ENCODE measurements at places on chromosomes 2 and 18.

DNA sequence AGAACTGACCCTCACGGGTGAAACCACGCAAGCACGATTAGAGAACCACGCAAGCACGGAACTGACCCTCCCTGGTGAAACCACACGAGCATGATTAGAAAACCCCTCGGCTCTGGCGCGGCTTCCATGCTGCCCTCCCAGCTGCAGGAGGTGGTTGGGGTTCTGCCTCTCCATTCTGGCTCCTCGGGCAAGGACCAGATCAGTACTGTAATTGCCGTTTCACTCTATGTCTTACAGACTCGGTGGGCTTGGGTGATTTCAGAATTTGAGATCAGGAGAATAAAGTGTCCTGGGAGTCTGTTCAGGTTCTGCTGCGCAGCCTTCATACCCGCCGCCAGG, 58.3 kb upstream of the KCNG2 start:
- DNase-seq, result no peak

GRCh38 chr2:126891681-126892500, 6.8 kb upstream of the TEX51 start:
- no peak for DNase-seq

GRCh38 chr2:105873721-105874120, 129.0 kb downstream of the NCK2 start:
- DNase-seq, result peak; percentile 83

- no peak for DNase-seq
Measured at GRCh38 chr2:229300790-229301189, 29.7 kb upstream of the PID1 start.

GRCh38 chr2:130728549-130729316, at the start of gene GPR148:
Gene GPR148 (plus strand): TSS chr2:130729070. CDS start chr2:130729152, 82 bp downstream.
- no peak for DNase-seq

DNA sequence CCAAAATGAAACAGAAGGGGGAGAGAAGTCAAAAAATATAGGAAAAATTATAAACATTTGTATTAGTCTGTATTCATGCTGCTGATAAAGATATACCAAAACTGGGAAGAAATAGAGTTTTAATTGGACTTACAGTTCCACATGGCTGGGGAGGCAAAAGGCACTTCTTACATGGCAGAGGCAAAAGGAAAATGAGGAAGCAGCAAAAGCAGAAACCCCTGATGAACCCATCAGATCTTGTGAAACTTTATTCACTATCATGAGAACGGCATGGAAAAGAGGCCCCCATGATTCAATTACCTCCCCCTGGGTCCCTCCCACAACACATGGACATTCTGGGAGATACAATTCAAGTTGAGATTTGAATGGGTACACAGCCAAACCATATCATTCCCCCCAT, 79.1 kb downstream of the ZRANB3 start:
- no peak for DNase-seq

DNA sequence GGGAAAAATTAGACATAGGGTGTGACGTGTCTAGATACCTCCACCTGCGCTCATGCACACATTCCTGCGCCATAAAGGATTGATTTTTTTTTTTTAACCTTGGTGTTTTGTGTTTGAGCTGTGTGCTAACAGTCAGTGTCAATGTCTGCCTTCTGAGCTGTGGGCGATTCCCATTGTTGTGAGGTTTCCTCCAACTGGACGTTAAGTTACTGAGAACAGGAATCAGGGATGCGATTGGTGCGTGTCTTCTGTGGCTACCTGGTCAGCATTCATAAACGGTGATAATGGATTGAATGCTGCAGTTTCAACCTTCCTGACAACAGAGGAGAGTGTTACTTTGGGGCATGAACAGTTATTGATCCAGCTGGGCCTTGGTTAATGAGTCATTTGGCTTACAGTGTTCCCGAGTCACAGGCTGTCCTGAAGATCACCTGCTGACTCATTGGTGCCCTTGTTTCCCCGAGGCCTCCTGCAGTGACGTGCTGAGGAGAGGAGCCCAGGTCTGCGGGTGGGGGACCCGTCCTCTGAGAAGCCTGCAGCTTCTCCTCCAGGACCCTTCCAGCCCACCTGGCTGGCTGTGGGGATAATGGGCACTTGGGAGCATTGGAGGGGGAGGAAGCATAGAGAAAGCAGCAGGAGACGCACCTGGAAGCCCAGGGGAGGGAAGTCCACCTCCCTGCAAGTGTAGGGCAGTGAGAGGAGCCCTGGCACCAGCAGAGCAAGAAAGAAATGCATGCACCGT, 25.8 kb upstream of the CABYR start:
- peak; percentile 36 for DNase-seq

- DNase-seq, result no peak
Measured at GRCh38 chr2:14569294-14569693, 63.2 kb upstream of the LRATD1 start.

- DNase-seq, result no peak
Measured at GRCh38 chr2:128425216-128425615, 106.5 kb upstream of the HS6ST1 start.

DNA sequence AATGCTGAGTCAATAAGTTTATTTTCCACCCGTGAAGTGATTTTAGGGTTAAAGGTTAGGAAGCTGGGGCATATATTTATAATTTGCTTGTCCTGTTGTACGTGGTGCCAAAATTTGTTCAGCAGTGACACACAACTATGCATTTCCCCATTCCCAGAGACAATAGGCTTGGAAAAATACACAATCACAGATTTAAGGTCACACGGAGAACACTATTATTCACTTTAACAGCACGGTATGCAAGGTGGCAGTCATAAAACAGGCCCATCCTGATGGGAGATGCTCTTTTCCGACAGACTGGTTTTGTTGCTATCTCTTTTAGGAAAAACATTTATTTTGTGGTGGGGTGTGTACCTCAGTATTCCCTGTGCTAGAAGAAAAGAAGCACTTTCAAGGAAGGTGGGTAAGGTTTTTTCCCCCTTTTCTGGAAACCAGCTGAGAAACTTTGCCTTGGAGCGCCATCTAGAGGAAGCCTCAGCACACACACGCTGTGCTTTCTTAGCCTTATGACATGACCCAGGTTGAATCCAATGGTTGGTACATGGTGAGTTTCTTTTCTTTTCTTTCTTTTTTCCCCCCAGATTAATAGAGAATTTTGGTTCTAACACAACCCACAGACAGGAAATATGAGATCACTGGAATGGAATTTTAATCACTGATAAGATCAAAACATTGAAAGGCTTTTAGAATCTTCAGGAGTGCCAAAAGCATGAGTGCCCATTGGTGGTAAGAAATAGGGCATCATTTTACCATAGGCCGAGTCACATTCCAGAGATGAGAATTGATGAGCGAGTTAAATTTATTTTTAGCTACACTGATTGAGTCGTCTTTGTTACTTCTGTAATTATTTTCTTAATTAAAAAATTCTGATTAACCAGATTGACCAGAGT, 332.1 kb downstream of the AGPS start:
- peak; percentile 53 for DNase-seq

DNA sequence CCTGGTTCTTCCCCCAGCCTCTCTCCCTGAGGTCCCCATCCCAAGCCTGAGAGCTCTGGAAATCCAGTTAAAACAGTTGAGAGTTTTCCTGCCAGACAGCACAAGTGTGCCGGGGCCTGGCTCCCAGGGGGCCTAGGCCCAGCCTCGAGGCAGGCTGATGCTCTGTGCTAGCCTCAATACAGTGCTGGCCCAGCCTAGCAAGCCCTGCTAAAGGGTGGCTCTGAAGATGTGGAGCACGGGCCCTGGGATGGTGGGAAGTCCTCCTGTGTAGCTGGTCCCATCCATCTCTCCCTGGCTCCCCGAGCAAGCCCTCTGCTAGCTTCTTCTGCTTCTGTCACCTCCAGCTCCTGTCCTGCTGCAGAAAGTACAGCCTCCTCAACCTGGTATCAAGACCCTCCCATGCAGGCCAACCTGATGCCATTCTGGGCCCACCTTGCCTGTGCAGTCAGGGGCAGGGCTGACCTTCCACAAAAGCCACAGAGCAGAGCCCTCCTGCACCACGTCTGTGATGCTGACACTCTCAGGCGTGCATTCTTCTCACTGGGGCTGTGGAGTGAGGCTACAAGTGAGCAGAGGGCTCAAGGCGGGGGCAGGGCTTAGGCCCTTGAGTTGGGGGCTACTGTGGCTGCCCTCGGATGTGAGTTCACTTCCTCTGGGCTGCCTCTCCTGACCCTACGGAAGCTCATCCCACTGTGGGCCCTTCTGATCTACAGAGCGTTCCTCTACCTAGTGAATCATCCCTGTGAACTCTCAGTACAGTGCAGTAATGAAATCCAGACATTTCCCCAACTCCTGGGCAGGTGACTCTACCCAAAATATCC, 60.1 kb upstream of the LAPTM4A start:
- no peak for DNase-seq

GRCh38 chr2:102037681-102038080, 45.9 kb downstream of the IL1R2 start:
- DNase-seq, result peak; percentile 82

DNA sequence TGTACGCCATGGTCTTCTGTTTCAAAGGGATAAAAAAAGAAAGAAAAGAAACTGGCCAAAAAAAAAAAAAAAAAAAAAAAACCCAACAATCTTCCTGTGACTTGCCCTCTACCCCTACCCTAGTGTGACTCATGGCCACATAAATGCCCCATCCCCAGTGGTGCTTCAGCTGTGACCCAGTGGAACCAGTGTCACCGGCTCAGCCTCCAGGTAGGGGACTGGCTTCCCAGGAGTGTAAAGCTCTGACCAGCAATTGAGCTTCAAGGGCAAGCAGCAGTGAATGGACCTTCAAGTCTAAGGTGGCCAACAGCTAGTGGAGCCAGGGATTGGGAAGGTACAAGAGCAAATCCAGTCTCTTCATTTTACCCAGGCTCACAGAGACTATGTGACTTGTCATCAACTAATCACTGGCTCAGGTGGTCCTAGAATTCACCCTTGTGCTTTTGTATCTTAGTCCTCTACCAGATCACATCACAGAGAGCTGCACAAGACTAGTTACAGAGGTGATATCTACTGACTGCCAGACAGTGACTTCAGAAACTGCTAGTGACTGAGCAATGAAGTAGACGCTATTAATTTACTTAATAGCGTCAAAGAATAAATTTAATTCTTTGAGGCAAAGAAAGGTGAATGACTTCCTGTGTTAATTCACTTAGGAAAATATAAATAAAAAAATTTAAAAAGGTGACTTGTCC, 1.3 kb upstream of the TGFBRAP1 start:
- DNase-seq, result no peak

GRCh38 chr2:204881655-204882054, 336.4 kb downstream of the PARD3B start:
- DNase-seq, result no peak

DNA sequence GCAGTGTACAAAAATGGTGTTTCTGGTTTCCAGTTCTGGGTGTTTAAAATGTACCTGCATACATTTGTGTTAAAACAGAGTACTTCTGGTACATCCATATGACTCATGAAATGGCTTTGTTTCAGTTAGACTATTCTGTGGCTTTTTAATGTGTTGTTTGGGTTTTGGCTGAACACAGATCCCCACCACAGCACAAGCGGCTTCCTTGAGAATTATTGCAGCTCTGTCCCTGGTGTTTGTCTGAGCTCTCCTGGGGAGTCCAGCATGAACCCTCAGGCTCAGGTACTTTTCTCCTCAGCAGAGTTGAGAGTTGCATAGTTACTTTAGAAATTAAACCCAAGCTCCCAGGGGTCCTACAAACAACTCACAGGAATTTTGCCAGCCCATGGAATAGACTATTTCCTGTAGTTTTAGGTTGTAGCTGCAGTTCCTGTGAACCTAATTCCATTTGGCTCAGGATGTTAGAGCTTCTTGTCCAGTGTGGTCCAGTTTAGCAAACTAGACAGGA, 64.8 kb upstream of the EML6 start:
- peak; percentile 60 for DNase-seq

GRCh38 chr2:173571887-173572680, 217.4 kb downstream of the CDCA7 start:
- no peak for DNase-seq

DNA sequence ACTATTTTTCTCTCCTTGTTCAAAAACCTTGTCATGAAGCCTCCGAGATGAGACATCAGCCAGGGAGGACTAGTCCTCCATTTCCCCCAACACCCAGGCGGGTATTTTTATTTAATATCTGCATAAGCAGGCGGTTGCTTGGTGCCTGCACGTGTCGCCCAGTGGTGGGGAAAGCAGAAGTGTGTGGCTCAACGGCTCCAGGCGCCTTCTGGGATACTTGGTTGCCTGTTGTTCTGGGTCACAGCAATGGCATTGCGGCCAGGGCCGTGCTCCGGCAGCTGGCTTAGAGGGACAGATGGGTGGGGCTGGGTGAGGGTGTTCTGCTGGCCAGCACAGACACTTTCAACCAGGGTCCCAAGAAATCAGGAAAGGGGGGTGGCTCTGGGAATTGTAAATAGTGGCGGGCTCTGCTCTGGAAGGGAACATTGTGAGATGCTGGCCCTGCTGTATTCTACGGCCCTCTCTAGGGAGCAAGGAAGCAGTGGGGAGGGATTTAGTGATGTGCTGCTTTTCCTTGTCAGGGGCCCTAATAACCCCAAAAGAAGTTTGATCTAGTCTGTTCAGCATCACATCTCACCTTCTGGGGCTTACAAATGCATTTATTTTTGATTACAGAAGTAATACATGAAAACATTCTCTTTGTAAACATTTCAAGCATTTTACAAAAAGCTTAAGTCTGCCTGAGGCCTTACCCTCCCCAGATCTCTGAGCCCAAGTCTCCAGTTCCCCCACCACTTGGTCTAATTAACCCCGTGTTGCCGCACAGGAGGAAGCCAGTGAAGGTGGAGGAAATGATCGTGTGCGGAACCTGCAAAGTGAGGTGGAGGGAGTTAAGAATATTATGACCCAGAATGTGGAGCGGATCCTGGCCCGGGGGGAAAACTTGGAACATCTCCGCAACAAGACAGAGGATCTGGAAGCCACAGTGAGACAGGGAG, 1.1 kb downstream of the VAMP8 start:
- no peak for DNase-seq

Measured in EH (cell line).